HT1080 (cell line): ENCODE measurements at places on chromosomes 1 and 21. TPM values are rescaled to one million over a fixed set of nuclear protein-coding genes. Genes with fewer than 3 reads are reported as not detected.
A peak's percentile ranks its signal among the peaks of the same experiment; 100 is the strongest.

Gene CYP4X1
- 0.03 TPM in 2 replicates for total RNA-seq

Gene PPM1J
- 0.27 and 0.59 TPM in 2 replicates for total RNA-seq

Gene FOXJ3
- 22.7 and 30.6 TPM in 2 replicates for total RNA-seq

Gene TIAM1
- 1.3 and 3.5 TPM in 2 replicates for total RNA-seq

Gene PLA2G2F
- not detected in 2 replicates for total RNA-seq

Gene PAQR6
- 0.40 and 0.47 TPM in 2 replicates for total RNA-seq

Gene OR10J1
- not detected in 2 replicates for total RNA-seq

Gene RAVER2
- total RNA-seq = 12.4 and 12.5 TPM in 2 replicates

Gene GJA5
- not detected in 2 replicates for total RNA-seq

Gene LAD1
- not detected in 2 replicates for total RNA-seq

Gene RPAP2
- total RNA-seq = 6.1 and 12.4 TPM in 2 replicates

Gene GJB3
- total RNA-seq = not detected in 2 replicates

GRCh38 chr1:220527279-220527907 lies 543 bp upstream of the MARK1 start:
- DNase-seq = peak; percentile 9

- no peak for DNase-seq
Observed at GRCh38 chr21:35896060-35896459, 164.3 kb downstream of the SETD4 start.

- DNase-seq = no peak
Observed at GRCh38 chr1:201377611-201378092, at the start of gene TNNT2. TNNT2 (minus strand) TSS chr1:201377680; CDS start chr1:201373254, 4,426 bp downstream.

- DNase-seq = no peak
Observed at GRCh38 chr1:32702599-32703478, at the start of gene SYNC. SYNC (minus strand) TSS chr1:32702770; CDS start chr1:32702660, 110 bp downstream.

GRCh38 chr1:214579183-214579582 lies 23.8 kb upstream of the CENPF start:
- no peak for DNase-seq

DNA sequence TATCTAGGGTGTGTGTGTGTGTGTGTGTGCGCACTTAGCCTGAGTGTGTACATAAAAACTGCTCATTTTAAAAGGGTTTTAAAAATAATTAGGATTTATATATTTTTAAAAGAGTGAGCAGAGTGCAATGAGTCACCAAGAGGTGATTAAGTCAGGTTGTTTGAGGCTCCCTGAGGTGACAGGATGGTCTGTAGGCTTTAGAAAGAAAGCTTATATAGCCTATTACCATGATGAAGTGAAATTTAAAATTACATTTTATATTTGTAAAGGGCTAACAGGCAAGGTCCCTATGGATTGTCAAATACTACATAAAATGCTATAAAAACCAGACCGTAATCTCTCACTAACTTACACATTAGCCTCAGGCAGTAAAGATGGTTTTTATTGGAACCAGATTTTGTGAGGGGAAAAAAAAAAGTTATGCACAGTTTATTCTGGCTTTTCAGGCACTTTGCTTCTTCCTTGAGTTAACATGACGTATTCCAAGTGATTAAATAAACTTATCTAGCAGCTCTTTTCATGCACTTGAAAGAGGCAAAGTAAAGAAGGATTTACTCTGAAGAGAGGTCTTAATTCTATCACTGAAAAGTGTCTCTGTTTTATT lies 711.7 kb upstream of the PTBP2 start:
- no peak for DNase-seq

DNA sequence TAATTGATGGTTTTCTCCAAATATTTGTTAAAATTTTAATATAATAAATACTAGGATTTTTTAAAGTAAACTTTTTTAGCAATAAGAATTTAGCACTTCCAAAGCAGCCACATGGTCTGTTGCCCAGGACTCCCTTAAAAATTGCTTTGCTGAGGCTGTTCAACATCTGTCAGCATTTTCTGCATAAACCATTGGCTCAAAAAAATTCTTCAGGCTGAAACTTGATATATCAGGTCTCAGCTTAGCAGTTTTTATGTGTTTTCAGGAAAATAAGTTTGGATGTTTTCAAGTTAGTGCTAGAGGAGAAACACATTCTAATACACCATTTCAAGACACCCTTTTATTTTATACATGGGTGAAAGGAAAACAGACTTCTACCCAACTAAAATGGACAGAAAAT lies 69.1 kb upstream of the C1orf105 start:
- DNase-seq = no peak

- no peak for DNase-seq
Observed at GRCh38 chr1:22295856-22296255, 153.0 kb upstream of the WNT4 start.

GRCh38 chr1:214448536-214448935 lies 102.9 kb downstream of the PTPN14 start:
- no peak for DNase-seq

- DNase-seq = no peak
Observed at GRCh38 chr1:147891088-147891487, 11.5 kb upstream of the GJA8 start.

DNA sequence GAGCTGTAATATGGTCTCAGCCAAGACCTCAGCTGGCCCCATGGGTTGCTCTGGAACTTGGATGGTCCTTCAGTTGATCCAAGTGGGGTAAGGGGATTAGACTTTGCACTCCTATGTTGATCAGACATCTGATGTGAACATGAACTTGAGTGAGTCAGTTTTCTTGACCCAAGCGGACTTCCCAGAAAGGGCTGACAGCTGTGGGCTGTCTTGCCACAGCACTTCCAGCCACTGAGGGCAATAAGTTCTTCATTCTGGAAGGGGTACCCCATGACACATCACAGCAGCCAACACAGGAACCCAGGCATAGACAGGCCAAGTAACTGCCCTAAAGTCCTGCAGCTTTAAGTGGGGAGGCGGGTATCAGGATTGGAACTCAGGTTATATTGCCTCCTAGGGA lies 93.9 kb upstream of the USP24 start:
- DNase-seq = no peak

GRCh38 chr1:68429233-68429808 lies 20.4 kb downstream of the RPE65 start:
- no peak for DNase-seq

- peak; percentile 42 for DNase-seq
Observed at GRCh38 chr21:21713651-21714180, 715.5 kb downstream of the NCAM2 start.

- no peak for DNase-seq
Observed at GRCh38 chr1:197284325-197284724, 16.3 kb downstream of the CRB1 start.

DNA sequence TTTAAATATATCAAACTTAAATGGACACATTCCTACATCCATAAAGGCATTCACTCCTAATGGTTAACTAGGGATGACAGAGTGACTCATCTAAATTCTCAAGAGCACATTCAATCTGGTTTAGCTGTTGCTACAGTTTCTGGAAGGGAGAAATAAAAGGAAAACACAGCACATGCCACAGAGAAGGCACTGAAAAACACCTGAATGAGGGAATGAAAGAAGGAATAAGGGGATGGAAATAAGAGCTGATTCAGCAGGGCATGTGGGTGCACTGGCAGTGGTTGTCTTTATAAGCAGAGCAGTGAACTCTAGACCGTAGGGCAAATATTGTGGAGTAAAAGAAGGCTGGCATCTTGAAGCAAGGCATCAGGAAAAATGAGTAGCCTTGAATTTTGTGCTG lies 79.3 kb downstream of the LHX4 start:
- peak; percentile 67 for DNase-seq

GRCh38 chr1:27872059-27872801 lies at the start of gene THEMIS2:
THEMIS2 (plus strand) TSS chr1:27872544; CDS start chr1:27872572, 28 bp downstream.
- DNase-seq = no peak

GRCh38 chr21:42161401-42161955 lies 57.5 kb upstream of the ABCG1 start:
- no peak for DNase-seq

DNA sequence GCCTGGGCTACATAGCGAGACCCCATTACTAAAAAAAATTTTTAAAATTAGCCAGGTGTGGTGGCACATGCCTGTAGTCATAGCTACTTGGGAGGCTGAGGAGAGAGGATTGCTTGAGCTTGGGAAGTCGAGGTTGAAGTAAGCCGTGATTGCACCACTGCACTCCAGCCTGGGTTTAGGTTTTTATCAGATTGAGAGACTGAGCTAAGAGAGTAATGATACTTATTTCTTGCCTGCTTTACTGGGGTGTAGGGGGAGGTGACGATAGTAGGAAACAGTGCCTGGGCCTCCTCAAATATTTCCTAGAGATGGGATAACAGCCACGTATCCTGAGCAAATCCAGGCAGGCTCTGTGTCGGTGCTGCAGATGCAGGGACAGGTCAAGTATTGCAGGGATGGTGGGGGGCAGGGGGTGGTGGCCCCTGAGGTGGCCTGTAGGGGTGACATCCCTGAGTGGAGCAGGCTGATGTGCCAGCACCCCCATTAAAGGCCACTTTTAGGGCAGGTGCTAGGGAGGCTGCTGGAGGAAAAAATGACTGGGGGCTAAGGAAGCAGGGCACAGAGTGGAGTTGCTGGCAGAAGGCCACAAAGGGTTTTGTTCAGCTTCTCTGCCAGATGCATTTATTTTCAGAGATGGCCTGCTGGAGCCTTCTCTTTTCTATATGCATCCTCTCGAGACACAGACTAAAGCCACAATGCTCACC lies 130.5 kb downstream of the RHOU start:
- DNase-seq = no peak

DNA sequence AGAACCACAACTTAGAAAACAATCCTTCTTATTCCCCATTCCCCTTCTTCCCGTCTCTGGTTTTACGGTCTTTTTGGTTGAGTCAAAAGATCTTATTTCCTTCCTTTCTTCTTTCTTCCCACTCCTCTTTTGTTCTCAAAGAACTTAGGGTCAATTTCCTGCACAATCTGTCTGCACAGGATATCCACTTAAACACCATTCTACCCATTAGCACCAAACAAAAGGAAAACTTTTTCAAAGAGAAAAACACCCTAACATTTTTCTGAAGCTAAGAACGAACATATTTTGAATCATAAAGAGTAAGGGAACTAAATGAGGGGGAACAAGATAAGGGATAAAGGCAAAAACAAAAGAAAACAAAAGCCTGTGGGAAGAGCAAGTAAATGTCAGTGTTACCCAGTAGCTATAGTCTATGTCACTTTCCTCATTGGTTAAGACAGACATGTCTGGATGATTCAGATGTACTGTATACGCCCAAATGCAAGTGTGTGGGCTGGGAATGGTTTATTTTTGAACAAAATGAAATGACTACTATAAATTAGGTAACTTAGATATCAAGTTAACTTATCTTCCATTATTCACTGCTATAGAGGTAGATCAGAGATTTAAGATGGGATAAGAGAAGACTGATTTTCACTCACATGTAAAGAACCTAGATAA lies 59.9 kb downstream of the TOR3A start:
- DNase-seq = peak; percentile 69

DNA sequence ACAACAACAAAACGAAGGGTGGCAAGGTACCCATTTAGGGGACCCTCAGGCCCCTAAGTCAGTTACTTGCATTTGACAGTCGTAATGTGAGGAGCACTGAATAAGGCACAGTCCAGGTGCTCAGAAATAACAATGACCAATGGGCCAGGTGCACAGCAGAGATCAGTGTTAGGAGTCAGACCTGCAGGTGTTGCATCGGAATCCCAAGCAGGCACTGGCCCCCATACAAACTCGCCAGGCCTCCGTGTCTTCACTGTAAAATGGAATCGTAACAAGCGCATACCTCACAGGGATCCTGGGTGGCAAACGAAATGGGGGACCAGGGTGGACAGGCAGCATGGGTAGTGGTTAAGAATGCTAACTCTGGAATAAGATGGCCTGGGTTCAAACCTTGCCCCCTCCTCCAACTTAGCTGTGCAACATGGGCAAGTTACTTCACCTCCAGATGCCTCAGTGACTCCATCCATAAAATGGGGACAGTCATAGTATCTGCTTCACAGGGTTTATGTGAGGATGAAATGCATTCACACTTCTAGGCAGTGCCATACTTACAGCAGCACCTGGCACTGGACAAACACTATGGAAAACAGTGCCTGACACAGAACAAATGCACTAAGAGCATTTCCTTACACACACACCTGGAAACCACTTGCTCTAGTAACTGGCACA lies 20.2 kb downstream of the RCAN1 start:
- DNase-seq = no peak

- DNase-seq = no peak
Observed at GRCh38 chr1:97457446-97458089, 463.3 kb downstream of the DPYD start.

DNA sequence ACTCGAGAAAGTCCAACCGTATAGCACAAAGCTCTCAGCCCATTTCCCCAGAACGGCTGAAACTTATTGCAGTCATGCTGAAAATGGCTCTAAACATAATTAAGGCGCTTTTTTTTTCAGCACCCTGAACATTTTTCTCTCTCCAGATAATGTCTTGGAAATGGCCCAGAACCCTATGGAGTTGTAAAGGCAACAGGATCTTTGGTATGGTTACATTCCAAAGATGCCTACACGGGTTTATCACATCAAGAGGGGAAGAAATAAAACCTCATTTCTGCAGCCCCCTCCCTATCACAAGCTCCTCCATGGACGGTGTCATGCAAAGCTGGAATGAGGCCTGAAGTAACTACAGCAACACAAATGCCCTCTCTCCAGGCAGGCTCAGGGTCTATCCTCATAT lies 126.4 kb upstream of the GALNT2 start:
- peak; percentile 28 for DNase-seq

GRCh38 chr1:96538883-96539282 lies 182.7 kb upstream of the PTBP2 start:
- DNase-seq = no peak

DNA sequence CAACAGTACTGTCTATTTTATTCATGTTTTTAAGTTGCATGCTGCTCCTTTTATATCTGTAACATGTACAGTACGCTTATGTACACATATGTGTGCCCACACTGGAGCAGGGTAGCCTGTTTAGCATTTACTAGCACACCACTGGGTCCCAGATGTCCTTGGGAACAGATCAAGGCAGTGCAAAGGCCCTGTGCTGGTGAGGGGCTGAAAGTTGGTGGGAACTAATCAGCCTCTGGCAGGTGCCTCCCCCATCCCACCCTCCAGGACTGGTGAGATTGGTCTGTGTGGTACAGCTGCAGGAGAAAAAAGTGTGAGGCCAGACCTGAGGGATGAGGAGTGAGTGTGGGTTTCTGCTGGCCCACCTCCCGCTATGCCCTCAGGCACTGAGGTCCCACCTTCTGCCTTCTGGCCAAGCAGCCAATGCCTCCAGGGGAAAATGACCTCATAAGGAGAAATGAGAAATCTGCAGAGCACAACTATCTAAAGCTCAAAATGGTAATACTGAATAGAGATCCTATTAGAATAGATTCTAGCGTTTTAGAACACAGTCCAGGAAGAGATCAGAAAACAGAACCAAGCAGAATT lies 58.9 kb downstream of the POFUT2 start:
- DNase-seq = no peak

DNA sequence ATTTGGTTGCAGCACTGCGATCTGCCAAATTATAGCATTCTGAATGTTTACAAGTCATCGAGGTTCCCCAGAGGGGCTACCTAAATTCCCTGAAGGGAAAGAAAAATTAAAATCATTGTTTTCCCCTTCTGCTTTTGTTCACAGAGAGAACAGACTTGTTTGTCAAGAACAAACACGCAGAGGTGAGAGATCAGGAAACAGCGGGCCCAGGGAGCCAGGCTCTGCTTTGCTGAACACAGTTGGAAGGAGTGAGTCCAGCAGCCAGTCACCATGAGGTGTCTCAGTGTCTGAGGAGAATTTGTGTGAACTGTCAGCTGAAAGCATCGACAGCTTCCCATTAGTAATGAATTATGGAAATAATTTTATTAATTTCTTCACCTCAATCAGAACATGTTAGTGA lies 52.5 kb downstream of the RWDD3 start:
- DNase-seq = no peak
